ENCODE measurements at places on chromosomes 7 and 10.

- no peak for DNase-seq
Observed at GRCh38 chr7:38702002-38702535, 70.9 kb upstream of the AMPH start.

DNA sequence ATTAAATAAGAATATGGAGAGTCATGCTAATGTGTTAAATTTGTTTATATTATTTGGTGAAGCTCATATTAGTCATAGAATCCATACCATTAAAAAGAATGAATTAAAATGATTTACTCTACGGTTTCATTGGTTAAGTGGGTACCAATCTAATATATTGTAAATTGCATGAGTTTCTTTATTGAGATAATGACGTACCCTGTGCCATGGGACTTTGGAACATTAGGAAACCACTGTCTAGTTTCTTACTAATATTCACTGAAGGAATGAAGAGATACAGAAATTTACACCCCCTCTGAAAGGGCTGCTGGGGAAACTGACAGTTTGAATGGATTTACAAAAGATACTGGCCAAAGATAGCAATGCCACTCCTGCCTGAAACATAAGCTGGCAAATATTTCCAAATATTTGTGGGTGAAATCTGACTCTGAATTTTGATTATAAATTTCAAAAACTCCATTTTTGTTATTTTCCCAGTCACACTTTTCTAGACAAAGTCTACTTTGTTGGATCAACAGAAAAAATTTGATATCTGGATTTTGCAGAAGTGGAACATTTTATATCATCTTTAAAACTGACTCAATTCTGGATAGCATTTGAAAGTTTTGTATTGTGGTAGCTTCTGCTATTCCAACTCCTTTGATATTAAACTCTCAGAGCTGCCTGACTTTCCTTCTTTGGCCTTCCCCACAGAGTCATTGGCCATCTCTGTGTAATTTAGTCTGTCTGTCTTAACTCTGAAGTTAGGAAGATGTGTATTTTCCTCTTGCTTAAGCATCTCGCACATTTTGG, 22.3 kb downstream of the MDFIC start:
- no peak for DNase-seq

- no peak for DNase-seq
Observed at GRCh38 chr7:38878694-38879457, 30.1 kb downstream of the VPS41 start.

DNA sequence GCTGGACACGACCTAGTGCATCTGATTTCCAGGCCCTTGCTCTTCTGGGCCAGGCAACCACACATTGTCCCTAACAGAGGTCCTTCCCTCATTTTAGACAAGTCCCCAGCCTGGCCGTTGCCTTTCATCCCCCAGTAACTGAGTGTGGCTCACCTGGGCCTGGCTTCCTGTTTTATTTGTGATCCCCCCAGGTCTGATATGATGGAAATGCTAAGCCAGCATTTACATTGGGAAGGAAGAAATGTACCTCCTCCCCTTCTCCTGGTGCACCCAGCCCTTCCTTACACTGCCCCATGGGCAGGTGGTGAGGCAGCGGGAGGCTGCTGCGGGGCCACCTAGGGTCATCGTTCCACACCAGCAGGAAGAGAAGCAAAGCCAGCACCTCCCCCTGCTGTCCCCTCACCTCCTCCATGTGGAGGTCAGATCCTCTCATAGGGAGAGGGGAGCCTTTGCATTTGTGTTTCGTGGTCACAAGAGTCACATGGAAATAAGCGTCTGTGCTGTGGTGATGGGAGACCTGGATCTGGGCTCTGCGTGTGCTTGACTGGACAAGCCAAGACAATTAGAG, 108.8 kb downstream of the GLRX3 start:
- DNase-seq, result no peak

- no peak for DNase-seq
Observed at GRCh38 chr7:98879198-98879978, 1.1 kb downstream of the TRRAP start.

- peak; percentile 67 for DNase-seq
Observed at GRCh38 chr10:110794808-110795207, 76.9 kb upstream of the PDCD4 start.

DNA sequence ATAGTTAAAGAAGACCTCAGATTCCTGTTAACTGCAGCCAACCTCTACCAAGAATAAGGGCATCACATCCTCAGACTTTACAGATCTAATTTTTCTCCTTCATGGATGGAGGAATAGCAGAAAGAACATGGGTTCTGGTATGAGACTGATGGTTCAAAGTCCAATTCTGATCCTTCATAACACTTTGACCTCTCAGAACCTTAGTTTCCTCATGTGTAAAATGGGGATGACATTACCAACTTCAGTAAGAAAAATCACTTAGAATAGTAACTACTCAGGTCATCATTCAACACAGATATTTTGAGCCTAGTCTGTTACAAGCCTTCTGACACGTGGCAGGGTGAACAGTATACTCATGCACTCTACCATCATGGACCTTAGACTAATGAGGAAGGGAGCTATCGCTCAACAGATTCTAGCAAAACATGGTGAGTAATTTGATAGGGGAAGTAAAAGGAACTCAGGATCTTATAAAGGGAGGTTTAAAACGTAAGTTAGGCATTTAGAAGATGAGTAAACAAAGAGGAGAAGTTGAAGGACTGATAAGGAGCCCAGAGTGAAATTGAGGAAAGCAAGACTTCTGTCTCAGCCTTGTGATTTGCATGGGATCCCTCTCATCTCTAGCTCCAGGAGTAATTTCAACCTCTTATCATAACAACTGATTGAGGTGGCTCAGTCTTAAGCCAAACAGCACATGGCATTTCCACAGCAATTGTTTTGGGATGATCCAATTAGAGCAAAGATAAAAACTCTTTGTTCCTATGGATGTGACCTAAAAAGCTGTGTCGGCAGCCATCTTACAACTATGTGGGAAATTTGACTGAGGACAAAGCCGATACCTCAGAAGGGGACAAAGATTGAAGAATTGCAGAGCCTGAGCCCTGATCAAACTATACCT, 69.2 kb upstream of the TCF7L2 start:
- DNase-seq, result no peak

GRCh38 chr7:42843205-42843800, 68.6 kb downstream of the C7orf25 start:
- peak; percentile 6 for DNase-seq

DNA sequence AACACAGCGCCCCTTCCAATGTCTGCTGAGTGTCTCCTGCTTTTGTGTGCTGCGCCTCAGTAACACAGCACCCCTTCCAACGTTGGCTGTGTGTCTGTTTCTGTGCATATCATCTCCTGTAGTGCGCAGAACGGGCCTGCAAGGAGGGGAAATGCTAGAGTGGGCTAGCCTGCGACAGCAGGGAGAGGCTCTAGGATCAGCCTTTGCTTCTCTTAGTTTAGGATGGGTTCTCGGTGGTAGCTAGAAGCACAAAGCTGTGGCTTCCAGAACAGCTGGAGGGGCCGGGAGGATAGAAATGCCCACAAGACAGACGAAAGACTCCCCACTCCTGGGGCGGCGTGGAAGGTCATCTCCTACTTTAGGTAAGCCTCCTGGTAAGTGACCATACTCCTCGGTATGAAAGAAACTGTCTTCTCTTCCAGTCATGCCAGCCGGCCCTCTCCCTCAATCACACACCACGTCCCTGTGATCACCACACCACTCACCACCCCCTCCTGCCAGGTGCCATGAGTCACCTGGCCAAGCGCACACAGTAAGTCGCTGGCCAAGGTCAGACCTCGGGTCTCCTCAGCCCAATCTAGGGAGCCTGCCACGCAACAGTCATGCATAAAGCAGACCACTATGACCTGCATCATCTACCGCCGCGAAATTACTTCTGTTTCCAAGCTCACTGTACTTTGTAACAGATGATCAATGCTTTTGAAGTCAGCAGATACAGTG, 4.8 kb downstream of the PITRM1 start:
- DNase-seq, result no peak

- no peak for DNase-seq
Observed at GRCh38 chr10:5659702-5660528, 6.5 kb downstream of the ASB13 start.

DNA sequence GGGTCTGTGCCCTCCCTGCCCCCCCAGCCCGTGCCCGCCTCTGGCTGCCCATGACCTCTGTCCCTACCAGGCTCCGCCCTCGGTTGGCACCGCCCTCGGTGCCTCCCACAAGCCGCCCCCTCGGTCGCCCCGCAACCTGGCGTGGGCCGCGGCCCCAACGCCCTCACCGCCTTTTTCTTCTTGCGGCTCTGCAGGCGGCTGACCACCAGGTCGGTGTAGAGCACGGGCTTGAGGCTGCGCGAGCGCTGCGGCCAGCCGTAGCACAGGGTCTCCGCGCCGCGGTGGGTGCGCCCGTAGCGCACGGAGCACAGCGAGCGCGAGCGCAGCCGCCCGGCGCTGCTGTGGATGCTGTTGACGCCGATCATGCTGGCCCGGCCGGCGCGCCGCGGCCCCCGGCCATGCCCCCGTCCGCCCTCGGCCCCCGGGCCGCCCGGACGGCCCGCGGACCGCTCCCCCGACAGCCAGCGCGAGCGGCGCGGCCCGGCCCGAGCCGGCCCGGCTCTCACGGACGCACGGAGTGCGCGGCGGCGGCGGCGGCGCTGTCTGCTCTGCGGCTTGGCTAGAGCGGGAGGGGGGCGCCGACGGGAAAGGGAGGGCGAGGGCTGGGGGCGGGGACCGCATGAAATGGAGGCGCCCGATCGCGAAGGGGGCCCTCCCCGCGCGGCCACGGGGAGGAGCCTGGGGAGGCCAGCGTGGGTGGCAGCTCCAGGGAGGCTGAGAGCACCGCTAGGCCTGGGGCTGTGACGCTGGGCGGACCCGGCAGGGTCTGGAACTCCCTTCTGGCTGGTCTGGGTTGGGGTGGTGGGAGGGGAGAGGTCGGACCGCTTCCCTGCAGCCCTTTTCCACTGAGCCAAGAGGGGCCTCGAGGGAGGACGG, 9.6 kb downstream of the PSD start:
- no peak for DNase-seq

DNA sequence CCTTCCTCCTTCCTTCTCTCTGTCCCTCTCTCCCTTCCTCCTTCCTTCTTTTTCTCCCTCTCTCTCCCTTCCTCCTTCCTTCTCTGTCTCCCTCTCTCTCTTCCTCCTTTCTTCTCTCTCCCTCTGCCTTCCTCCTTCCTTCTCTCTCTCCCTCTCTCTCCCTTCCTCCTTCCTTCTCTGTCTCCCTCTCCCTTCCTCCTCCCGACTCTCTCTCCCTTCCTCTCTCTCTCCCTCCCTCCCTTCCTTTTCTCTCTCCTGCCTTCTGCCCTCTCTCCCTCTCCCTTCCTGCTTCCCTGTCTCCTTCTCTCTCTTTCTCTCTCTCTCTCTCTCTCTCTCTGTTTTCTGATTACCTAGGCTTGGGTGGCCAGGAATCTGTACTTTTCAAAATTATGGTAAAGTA, 16.6 kb upstream of the GFRA1 start:
- no peak for DNase-seq

- DNase-seq, result no peak
Observed at GRCh38 chr10:43868952-43869351, 220.3 kb upstream of the ZNF32 start.

GRCh38 chr10:124935946-124936345, 6.0 kb upstream of the ZRANB1 start:
- DNase-seq, result no peak

DNA sequence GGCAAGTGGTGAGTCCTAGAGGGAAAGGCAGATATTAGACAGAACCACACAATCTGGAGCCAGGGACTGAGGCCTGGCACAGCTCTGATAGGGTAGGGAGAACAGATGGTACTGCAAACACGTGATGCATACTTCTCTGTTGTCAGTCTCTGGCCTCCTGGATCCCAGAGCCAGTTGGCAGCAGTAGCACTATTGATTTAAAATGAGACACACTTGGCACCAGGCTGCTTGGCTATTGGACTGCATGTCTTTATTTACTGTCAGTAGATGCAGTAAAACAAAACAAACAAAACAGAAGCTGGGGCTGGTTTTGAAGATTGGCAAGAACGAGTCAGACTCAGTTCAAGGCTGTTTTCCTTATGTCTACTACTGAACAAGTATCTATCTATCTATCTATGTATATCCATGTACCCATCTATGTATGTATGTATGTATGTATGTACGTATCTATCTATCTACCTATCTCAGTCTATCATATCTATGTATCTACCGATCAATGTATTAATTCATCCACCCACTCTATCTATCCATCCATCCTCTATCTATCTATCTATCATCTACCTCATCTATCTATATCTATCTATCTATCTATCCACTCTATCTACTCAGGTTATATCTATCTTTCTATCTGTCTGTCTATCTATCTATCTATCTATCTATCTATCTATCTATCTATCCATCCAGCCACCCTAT, 23.4 kb upstream of the MGAM2 start:
- peak; percentile 18 for DNase-seq
